ENCODE measurements at places on chromosomes 2 and 18.

DNA sequence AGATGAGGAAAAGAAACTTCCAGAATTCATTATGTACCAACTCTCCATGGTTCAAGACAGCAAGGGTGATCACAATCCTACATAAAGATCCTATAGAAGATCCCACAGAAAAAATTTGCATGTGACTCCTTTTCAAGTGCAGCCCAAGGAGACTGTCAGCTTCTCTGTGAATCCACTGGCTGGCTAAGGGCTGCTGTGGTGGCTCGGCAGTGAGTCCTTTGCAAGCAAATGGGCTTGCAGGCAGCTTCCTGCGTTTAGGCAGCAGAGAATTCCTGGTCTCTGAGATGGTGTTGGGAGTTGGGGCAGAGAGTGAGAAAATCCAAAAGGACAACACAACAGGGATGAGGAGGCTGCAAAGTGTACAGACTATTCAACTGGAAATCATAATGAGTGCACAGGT, 43.4 kb downstream of the NABP1 start:
- no peaks in the 10 kb centered on the region for H3K4me1 ChIP-seq
- no peak for DNase-seq
- H3K36me3 ChIP-seq = no peaks in the 10 kb centered on the region

GRCh38 chr18:45775241-45775676, 50.2 kb upstream of the SIGLEC15 start:
- H3K27ac ChIP-seq = peak overlapping the region; percentile 2
- no peaks in the 10 kb centered on the region for H3K27me3 ChIP-seq
- peak; percentile 65 for DNase-seq
- H3K36me3 ChIP-seq = no peaks in the 10 kb centered on the region
- H3K4me3 ChIP-seq = peak overlapping the region; percentile 45

DNA sequence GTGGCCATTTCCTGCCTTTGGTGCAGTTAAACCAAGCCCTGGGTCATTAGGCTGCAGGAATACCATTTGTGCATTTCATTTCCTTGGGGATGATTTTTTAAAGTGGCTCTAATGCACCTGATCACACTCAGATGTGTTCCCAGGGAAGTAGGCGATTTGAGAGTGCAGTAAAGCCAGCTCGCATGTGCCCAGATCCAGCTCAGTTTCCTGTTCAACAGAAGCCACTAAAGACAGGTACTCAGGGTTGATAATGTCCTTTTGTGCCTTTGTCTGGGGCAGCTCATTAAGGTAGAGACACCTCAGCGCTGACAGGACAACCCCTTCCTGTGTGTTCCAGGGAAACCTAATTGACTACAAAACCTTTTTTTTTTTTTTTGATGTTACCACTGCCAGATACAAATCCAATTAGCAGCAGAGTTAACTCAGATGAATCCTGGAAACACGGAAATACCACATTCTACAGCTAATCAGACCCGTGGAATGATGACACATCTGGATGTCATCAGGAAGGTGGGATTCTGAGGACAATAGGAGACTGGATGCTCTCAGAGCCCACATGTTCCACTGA, 15.2 kb upstream of the CHRNA1 start:
- no peaks in the 10 kb centered on the region for H3K36me3 ChIP-seq
- H3K4me1 ChIP-seq = no peaks in the 10 kb centered on the region
- H3K4me3 ChIP-seq = no peak overlapping the region
- H3K27ac ChIP-seq = no peak overlapping the region
- no peak for DNase-seq

GRCh38 chr2:28049899-28050298, 159.4 kb downstream of the BABAM2 start:
- no peaks in the 10 kb centered on the region for H3K27me3 ChIP-seq
- H3K27ac ChIP-seq = no peak overlapping the region
- DNase-seq = no peak
- H3K4me1 ChIP-seq = no peaks in the 10 kb centered on the region
- no peak overlapping the region for H3K4me3 ChIP-seq
- peaks cover 4% of the 10 kb centered on the region for H3K36me3 ChIP-seq

GRCh38 chr2:169461143-169461542, 18.2 kb upstream of the BBS5 start:
- no peak overlapping the region for H3K27ac ChIP-seq
- DNase-seq = no peak

GRCh38 chr2:85564144-85564563, 2.9 kb upstream of the GGCX start:
- no peak overlapping the region for H3K27ac ChIP-seq
- H3K4me3 ChIP-seq = no peak overlapping the region
- no peaks in the 10 kb centered on the region for H3K27me3 ChIP-seq
- peak; percentile 75 for DNase-seq

GRCh38 chr2:170436077-170436943, 258.4 kb downstream of the MYO3B start:
- H3K36me3 ChIP-seq = no peaks in the 10 kb centered on the region
- no peaks in the 10 kb centered on the region for H3K27me3 ChIP-seq
- no peak overlapping the region for H3K27ac ChIP-seq
- H3K4me1 ChIP-seq = no peaks in the 10 kb centered on the region

DNA sequence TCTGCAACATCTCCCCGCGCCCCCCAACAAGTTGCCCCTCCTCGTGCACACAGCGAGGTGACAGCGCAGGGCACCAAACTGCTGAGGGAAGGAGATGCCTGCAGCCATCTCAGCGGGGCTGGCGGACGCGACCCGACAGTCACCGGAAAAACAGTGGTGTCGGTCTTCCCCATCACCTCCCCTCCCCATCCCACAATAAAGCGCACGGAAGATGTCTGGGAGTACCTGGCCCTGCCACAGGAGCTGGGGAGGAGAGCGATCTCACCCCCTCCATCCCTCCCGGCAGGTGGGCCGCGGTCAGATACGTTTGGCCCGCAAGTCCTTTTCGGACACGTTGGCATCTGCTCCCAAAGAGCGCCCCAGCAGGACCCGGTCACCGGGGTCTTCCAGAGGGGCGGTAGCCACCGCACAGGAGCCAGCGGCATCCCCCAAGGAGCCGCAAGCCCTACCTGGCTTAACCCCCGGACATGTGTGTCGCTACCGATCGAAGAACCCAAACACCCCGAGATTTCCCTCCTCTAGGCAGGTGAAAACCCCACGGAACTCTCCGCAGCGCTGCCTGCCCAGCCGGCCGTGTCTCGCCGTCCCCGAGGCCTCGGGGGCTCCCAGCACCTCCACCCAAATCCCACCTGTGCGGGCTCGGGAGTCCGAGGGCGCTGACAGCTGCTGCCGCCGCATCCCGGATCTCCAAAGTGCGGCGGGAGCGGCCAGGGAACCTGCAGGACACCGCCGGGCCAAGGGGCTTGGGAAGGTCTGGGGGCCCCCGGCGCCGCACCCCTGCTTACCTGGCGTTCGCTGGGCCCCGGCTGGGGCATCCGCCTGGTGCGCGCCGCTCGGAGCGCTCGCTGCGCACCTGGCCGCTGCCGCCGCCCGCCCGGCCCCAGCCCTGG, 657 bp downstream of the ATP8B1 start:
- no peak overlapping the region for H3K4me3 ChIP-seq
- no peaks in the 10 kb centered on the region for H3K36me3 ChIP-seq
- H3K4me1 ChIP-seq = peaks cover 25% of the 10 kb centered on the region
- DNase-seq = peak; percentile 39
- H3K27ac ChIP-seq = no peak overlapping the region
- peaks cover 38% of the 10 kb centered on the region for H3K27me3 ChIP-seq

- peaks cover 62% of the 10 kb centered on the region for H3K4me1 ChIP-seq
- DNase-seq = peak; percentile 68
- H3K27me3 ChIP-seq = no peaks in the 10 kb centered on the region
- H3K36me3 ChIP-seq = peaks cover 27% of the 10 kb centered on the region
Measured at GRCh38 chr2:197286805-197287595, 23.6 kb downstream of the ANKRD44 start.

DNA sequence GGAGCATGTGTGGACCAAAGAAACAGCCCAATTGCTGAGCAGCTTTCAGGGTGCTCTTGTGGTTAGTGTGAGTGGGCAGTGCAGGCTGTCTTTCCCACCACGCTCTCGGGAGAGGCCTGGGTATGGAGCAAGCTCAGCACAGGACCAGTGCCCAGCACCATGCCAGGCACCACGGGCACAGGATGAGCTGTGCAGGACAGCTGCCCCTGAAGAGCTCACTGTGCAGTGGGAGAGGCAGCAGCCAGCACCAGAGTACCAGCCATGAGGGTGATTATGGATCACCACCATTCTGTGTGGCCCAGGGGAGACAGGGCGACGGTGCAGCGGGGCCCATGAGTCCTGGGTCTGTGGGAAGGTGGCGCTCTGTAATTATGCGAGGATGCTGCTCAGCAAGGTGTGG, 29.7 kb upstream of the FAHD2A start:
- no peaks in the 10 kb centered on the region for H3K36me3 ChIP-seq
- no peaks in the 10 kb centered on the region for H3K4me1 ChIP-seq
- H3K4me3 ChIP-seq = no peak overlapping the region
- DNase-seq = no peak

DNA sequence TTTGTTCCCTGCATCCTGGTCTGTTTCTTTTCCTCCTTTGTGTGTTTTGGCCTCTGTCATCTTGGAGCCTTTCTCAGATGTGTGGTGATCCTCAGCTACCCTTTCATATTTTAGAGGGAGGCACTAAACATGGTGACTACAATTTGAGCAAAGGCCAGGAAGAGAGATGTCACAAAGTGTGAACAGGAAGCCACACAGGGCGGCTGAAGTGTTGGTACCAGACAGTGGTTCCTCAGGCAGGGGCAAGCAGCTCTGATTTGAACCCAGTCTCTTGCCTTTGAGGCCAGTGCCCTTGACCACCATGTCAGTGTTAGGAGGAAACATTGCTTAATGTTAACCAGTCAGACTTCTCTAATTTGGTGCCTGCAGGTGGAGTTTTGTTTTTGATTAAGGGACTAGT, 9.2 kb downstream of the LRRFIP1 start:
- H3K4me3 ChIP-seq = no peak overlapping the region
- DNase-seq = no peak
- no peak overlapping the region for H3K27ac ChIP-seq
- no peaks in the 10 kb centered on the region for H3K36me3 ChIP-seq

DNA sequence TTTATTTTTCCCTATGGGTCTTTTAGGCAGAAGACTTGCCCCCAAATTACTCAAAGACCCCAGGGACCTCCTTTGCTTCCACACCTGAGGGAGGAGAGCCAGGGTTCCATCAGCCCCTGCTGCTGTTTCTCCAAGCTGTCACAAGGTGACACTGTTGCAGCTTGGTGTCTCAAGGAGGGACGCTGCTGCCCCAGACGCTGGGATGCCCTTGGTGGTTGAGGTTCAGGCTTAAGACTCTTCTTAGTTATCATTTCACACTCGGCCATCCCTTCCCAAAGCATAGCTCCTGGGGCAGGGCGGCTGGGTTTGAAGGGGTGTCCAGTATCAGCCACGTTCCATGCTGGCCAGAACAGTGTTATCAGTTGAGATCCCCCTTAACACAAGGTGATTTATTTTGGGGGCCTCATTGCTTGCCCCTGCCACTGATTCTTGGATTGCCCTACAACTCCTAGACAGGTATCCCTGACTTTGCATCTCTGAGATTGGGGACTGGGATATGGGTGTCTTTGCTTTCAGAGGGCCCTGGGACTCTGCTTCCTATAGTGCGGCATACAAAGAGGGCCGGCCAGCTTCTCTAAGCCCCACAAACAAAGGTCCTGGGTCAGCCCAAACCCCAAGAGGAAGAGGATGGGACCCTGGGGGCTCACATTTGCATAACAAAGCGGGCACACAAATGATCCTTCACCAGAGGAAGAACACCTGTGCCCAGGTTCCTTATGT, 22.7 kb downstream of the GPR55 start:
- peaks cover 21% of the 10 kb centered on the region for H3K4me1 ChIP-seq
- H3K36me3 ChIP-seq = no peaks in the 10 kb centered on the region
- DNase-seq = peak; percentile 52
- no peak overlapping the region for H3K27ac ChIP-seq
- H3K27me3 ChIP-seq = no peaks in the 10 kb centered on the region
- no peak overlapping the region for H3K4me3 ChIP-seq

DNA sequence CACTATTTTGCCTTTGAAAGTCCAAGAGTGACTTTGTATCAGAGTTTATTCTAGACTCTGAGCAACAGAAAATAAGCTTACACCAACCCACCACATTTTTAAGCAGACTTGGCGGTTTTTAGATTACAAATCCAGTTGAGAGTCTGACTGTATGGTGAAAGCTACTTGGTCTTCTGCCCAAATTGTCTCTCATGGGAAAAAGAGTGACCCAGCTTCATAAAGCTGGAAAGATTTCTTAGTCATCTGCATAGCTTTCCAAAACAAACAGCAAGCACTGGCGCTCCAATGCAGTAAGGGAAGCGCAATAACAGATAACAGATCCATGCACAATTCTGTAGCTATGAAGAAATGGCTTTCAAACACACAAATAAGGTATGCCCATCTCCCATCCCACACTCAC, 7.1 kb downstream of the DSG1 start:
- H3K27ac ChIP-seq = no peak overlapping the region
- H3K27me3 ChIP-seq = no peaks in the 10 kb centered on the region
- no peaks in the 10 kb centered on the region for H3K4me1 ChIP-seq
- H3K4me3 ChIP-seq = no peak overlapping the region
- H3K36me3 ChIP-seq = no peaks in the 10 kb centered on the region
- DNase-seq = no peak

GRCh38 chr18:40606996-40607395, 1348.0 kb upstream of the PIK3C3 start:
- no peaks in the 10 kb centered on the region for H3K4me1 ChIP-seq
- no peak overlapping the region for H3K27ac ChIP-seq
- no peak overlapping the region for H3K4me3 ChIP-seq
- no peaks in the 10 kb centered on the region for H3K27me3 ChIP-seq
- no peak for DNase-seq
- H3K36me3 ChIP-seq = no peaks in the 10 kb centered on the region

GRCh38 chr2:26754972-26755670, 9.0 kb upstream of the SLC35F6 start:
- no peaks in the 10 kb centered on the region for H3K27me3 ChIP-seq
- peaks cover 8% of the 10 kb centered on the region for H3K4me1 ChIP-seq
- H3K4me3 ChIP-seq = no peak overlapping the region
- no peak overlapping the region for H3K27ac ChIP-seq
- H3K36me3 ChIP-seq = no peaks in the 10 kb centered on the region

GRCh38 chr2:70975237-70975636, 3.2 kb upstream of the ANKRD53 start:
- peaks cover 16% of the 10 kb centered on the region for H3K4me1 ChIP-seq
- no peak overlapping the region for H3K4me3 ChIP-seq
- H3K27ac ChIP-seq = no peak overlapping the region
- no peak for DNase-seq
- no peaks in the 10 kb centered on the region for H3K36me3 ChIP-seq
- no peaks in the 10 kb centered on the region for H3K27me3 ChIP-seq

DNA sequence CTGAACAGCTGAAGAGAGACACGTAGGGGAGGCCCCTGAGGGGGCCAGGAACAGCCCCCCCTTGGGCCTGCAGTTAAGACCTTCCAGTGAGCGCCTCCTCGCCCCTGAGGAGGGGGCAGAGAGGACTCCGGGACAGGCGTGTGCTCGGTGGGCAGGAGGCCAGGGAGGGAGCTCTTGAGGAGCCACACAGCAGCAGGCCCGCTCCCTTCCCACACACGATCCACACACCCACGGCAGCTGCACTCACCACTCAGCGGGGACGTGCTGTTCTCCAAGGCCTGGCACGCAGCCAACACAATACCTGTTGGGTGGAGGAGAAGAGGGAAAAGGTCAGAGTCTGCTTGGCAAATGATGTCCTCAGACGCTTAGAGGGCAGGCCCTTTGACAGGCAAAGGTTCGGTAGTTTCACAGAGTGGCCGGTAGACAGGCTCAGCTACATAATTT, 39.0 kb downstream of the TGFA start:
- no peaks in the 10 kb centered on the region for H3K36me3 ChIP-seq
- no peak overlapping the region for H3K27ac ChIP-seq
- peaks cover 13% of the 10 kb centered on the region for H3K4me1 ChIP-seq
- H3K4me3 ChIP-seq = no peak overlapping the region
- no peak for DNase-seq

- H3K36me3 ChIP-seq = no peaks in the 10 kb centered on the region
- H3K27me3 ChIP-seq = peaks cover 10% of the 10 kb centered on the region
- no peak overlapping the region for H3K4me3 ChIP-seq
- H3K4me1 ChIP-seq = no peaks in the 10 kb centered on the region
Measured at GRCh38 chr2:176246331-176246730, 22.9 kb upstream of the MTX2 start.
